Activated T-helper 17 cell treated with anti-CD3 and anti-CD28 coated beads, Interleukin-2, amount 50 U/mL, for 72 hours (primary cell): ENCODE measurements at places on chromosomes 11 and 22. TPM values are rescaled to one million over a fixed set of nuclear protein-coding genes. Genes with fewer than 3 reads are reported as not detected.

GRCh38 chr22:26643418-26644100 lies 13.8 kb upstream of the MIAT start:
- no peaks in the 10 kb centered on the region for H3K27me3 ChIP-seq
- peak overlapping the region; percentile 93 for H3K4me3 ChIP-seq
- H3K4me1 ChIP-seq, result peaks cover 44% of the 10 kb centered on the region
- H3K27ac ChIP-seq, result peak overlapping the region; percentile 100

DNA sequence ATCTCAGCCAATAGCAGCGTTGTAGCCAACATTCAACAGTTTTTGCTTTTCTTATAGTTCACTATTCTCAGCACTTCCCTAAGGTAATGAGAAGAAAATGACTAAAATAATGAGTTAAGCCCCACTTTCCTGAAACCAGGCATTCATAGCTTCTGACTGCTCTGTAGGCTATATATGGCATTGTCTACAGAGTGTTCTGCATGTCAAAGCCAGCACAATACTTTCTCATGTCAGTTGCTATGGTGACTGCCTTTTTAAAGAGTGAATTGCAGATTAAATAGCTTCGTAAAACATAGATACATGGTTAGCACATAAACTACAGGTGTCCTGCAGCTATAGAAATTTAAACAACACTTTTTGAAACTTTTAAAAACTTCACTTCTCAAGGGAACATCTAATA lies 1256.1 kb upstream of the CNTN5 start:
- H3K36me3 ChIP-seq, result no peaks in the 10 kb centered on the region
- H3K27me3 ChIP-seq, result no peaks in the 10 kb centered on the region
- no peak for ATAC-seq
- H3K4me1 ChIP-seq, result no peaks in the 10 kb centered on the region

DNA sequence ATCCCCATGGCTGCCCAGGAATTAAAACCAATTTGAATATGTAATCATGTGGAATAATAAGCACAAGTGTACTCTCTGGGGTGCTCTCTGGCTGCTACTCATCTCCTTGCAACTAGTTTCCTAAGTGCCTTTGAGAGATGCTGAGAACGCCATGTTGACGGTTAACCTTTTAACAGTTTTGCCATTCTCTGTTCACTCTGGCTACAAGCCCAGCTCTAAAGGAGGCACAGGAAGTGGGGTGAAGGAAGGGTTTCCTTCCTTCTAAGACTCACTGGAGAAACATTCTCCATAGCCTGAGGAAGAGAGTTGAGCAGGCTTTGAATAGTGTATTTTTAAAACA lies 122.0 kb upstream of the ZC3H12C start:
- H3K4me3 ChIP-seq, result no peak overlapping the region
- peaks cover 4% of the 10 kb centered on the region for H3K4me1 ChIP-seq
- peaks cover 16% of the 10 kb centered on the region for H3K27me3 ChIP-seq
- no peak overlapping the region for H3K27ac ChIP-seq

DNA sequence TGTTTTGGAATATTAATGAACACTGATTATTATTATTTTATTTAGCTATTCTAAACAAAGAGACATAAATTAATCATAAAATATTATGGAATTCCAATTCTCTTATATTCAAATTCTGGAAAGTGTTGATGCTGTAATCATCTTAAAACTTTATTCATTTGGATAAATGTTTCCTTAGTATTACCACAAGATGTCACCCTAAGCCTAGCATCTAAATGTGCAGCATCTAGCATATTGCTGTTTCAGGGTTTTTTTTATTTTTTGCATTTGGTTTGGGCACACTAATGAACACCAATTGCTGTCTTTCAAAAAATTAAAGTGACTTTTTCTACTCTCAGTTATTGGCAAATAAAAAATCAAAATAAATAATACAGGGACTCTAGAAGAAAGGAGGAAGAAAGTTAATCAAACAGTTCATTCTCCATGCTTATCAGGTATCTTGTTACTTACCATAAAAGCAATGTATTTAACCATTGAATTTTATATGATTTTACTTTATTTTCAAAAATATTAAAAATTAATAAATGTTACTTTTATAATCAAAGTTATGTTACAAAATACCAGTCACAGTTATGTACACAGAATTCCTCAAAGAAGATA lies 31.8 kb downstream of the DLG2 start:
- no peaks in the 10 kb centered on the region for H3K36me3 ChIP-seq
- no peak for ATAC-seq
- H3K4me1 ChIP-seq, result no peaks in the 10 kb centered on the region
- no peak overlapping the region for H3K27ac ChIP-seq

DNA sequence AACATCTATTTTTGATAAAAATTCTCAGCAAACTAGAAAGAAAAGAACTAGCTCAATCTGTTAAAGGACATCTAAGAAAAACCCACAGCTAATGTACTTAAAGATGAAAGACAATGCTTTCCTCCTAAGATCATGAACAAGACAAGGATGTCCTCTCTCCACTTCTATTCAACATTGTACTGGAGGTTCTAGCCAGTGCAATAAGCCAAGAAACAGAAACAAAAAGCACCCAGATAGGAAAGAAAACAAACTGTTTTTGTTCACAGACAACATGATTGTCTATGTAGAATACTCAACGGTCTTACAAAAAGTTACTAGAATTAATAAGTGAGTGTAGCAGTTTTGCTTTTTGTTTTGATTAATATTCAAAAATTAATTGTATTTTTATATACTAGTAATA lies 7.8 kb downstream of the CD3D start:
- H3K4me3 ChIP-seq, result peak overlapping the region; percentile 70
- H3K27me3 ChIP-seq, result no peaks in the 10 kb centered on the region
- peaks cover 19% of the 10 kb centered on the region for H3K4me1 ChIP-seq
- H3K27ac ChIP-seq, result peak overlapping the region; percentile 77
- H3K36me3 ChIP-seq, result peaks cover 39% of the 10 kb centered on the region
- no peak for ATAC-seq

DNA sequence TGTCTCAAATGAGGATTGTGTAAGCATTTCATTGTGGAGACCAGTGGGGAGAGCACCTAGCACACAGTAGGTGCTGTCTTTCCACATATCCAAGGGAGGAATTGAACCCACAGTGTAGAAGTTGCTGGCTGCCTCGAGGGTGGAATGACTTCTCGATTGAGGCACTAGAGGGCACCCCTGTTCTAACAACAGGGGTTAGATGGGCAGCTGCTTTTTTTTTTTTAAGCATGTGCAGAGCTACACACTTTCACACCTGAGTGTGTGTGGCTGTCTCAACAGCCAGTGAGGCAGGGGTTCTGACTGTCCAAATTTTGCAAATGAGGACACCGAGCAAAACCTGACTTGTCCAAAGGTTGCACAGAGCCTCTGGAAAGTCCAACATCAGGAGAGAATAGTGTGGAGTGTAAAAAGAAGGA lies 118.2 kb upstream of the CRYBB3 start:
- no peak for ATAC-seq
- peak overlapping the region; percentile 33 for H3K4me3 ChIP-seq
- H3K27me3 ChIP-seq, result no peaks in the 10 kb centered on the region
- H3K36me3 ChIP-seq, result no peaks in the 10 kb centered on the region

- H3K27me3 ChIP-seq, result no peaks in the 10 kb centered on the region
- H3K27ac ChIP-seq, result no peak overlapping the region
- ATAC-seq, result no peak
- H3K4me1 ChIP-seq, result peaks cover 13% of the 10 kb centered on the region
- no peak overlapping the region for H3K4me3 ChIP-seq
Measured at GRCh38 chr11:108035690-108036089, 27.0 kb downstream of the CUL5 start.

- no peaks in the 10 kb centered on the region for H3K36me3 ChIP-seq
- no peak for ATAC-seq
- H3K27ac ChIP-seq, result no peak overlapping the region
- H3K27me3 ChIP-seq, result no peaks in the 10 kb centered on the region
- H3K4me3 ChIP-seq, result no peak overlapping the region
- H3K4me1 ChIP-seq, result peaks cover 4% of the 10 kb centered on the region
Measured at GRCh38 chr11:2551131-2551530, 106.3 kb downstream of the KCNQ1 start.

DNA sequence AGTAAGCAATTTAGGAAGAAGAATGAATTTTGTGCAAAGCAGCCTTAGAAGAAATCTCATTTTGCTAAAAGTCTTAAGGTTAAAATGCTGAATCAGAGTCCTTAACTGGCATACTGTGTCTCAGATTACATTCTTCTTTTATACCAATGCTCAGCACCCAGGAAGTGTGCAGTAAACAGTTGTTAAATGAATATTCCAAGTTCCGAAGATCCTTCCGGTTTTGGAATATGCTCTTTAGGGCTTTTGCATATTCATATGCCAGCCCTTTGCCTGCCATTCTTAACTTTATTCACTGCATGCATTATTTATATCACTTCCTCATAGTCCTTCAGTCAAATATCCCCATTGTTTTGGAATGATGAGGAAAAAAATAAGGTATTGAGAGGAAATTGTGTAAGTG lies 242.0 kb downstream of the DDX10 start:
- no peak overlapping the region for H3K4me3 ChIP-seq
- no peaks in the 10 kb centered on the region for H3K4me1 ChIP-seq
- no peaks in the 10 kb centered on the region for H3K27me3 ChIP-seq

DNA sequence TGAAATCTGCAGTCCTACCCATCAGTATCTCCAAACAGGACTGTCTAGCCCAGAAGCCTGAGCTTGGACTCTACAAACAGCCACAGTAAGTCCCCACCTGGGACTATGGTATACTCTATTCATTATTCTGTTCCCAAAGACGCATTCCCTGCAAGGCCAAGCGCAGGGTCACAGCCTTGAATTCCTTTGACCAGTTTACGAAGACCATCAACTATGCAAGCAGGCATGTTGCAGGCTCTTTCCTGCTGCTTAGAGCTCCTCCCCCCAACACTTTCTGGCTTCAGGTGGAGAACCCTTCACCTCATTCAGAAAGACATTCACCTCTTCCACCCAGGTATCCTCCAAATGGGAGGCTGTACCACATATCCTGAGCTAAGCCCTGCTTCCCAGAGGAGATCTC lies 62.5 kb downstream of the TIMP3 start:
- H3K27me3 ChIP-seq, result peaks cover 6% of the 10 kb centered on the region
- no peak for ATAC-seq
- no peak overlapping the region for H3K4me3 ChIP-seq
- H3K4me1 ChIP-seq, result no peaks in the 10 kb centered on the region
- no peak overlapping the region for H3K27ac ChIP-seq
- no peaks in the 10 kb centered on the region for H3K36me3 ChIP-seq

GRCh38 chr11:70226967-70227366 lies 23.9 kb downstream of the FADD start:
- H3K4me3 ChIP-seq, result no peak overlapping the region
- no peaks in the 10 kb centered on the region for H3K36me3 ChIP-seq
- no peak for ATAC-seq
- no peaks in the 10 kb centered on the region for H3K4me1 ChIP-seq

GRCh38 chr11:19878520-19878919 lies 165.9 kb downstream of the NAV2 start:
- ATAC-seq, result no peak
- no peaks in the 10 kb centered on the region for H3K27me3 ChIP-seq
- no peaks in the 10 kb centered on the region for H3K36me3 ChIP-seq
- H3K27ac ChIP-seq, result no peak overlapping the region
- H3K4me1 ChIP-seq, result no peaks in the 10 kb centered on the region

DNA sequence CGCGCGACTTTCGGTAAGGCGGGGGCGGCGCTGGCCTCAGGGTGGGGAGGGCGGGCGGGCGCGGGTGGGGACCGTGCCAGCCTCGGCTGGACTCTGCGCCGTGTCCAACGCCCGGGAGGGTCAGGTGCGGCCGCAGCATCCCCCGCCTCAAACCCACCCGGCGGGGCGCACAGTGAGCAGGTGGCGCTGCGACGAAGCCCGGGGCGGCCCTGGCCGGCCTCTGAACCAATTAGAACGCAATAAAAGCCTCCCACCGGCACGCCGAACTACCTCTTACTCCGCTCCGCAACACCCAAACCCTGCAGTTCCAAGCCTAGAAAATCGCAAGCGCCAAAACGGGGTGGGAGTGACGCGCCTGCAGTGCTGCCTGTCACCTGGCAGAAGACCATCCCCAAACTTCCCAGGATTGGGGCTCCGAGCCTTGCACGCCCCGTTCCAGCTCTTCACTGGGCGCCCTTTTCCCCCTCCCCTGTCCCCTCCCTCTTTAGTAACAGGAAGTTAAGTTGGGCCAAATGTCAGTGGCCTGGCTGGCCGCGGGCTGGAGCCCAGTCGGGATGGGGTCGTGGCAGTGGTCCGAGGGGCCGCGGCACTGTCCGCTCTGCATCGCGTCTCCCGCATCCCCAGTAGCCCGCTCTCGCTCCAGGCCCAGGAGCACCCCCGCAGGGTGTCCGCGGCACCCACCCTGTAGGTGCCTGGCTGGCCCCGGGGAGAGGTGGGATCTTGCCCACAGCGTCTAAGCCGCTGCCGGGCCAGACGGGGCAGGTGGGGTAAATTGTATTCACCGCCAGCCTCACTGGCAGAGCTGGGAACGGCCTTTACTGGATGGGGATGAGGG lies 541 bp downstream of the MICAL2 start:
- H3K4me1 ChIP-seq, result peaks cover 29% of the 10 kb centered on the region
- peak overlapping the region; percentile 61 for H3K27ac ChIP-seq
- peak; percentile 24 for ATAC-seq
- peak overlapping the region; percentile 71 for H3K4me3 ChIP-seq
- no peaks in the 10 kb centered on the region for H3K27me3 ChIP-seq

- H3K27ac ChIP-seq, result no peak overlapping the region
- no peaks in the 10 kb centered on the region for H3K36me3 ChIP-seq
- H3K27me3 ChIP-seq, result no peaks in the 10 kb centered on the region
- no peaks in the 10 kb centered on the region for H3K4me1 ChIP-seq
Measured at GRCh38 chr11:2313051-2313951, 11.5 kb downstream of the TSPAN32 start.

DNA sequence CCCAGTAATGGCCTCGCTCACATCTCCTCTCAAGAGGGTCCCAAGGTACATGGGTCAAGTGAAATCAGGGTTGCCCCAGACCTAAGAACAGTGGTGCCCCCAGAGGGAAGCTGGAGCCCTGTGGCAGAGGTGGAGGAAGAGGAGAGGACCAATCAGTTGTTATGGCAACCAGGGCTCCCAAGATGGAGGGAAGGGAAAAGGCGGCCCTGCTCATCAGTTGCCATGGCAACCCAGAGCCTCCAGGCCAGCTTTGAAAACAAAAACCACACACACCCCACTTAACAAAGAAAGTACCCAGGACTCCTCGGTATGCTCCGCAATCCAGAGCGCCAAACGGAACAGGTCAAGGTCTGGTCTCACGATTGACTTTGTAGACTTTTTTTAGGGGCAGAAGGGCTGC lies 53.5 kb upstream of the SLC35C1 start:
- H3K27me3 ChIP-seq, result peaks cover 30% of the 10 kb centered on the region
- no peaks in the 10 kb centered on the region for H3K4me1 ChIP-seq
- no peak for ATAC-seq
- H3K4me3 ChIP-seq, result no peak overlapping the region

- no peak for ATAC-seq
- H3K27ac ChIP-seq, result no peak overlapping the region
- H3K4me3 ChIP-seq, result no peak overlapping the region
- H3K36me3 ChIP-seq, result no peaks in the 10 kb centered on the region
- H3K27me3 ChIP-seq, result peaks cover 15% of the 10 kb centered on the region
- H3K4me1 ChIP-seq, result no peaks in the 10 kb centered on the region
Measured at GRCh38 chr11:69873166-69874077, 54.2 kb upstream of the FGF3 start.

- ATAC-seq, result no peak
- H3K4me3 ChIP-seq, result no peak overlapping the region
Measured at GRCh38 chr22:36010090-36010489, 18.5 kb downstream of the RBFOX2 start.

- no peak for ATAC-seq
- no peak overlapping the region for H3K27ac ChIP-seq
- H3K27me3 ChIP-seq, result no peaks in the 10 kb centered on the region
- no peak overlapping the region for H3K4me3 ChIP-seq
- peaks cover 91% of the 10 kb centered on the region for H3K36me3 ChIP-seq
Measured at GRCh38 chr11:47306484-47306844, 36.5 kb downstream of the MADD start.

TRPM5 gene
- not detected for total RNA-seq

GGTLC3 gene
- not detected for total RNA-seq
